Adrenal gland (tissue), 19 donors: ENCODE measurements at places on chromosomes 1 and 21. TPM values are rescaled to one million over a fixed set of nuclear protein-coding genes. Genes with fewer than 3 reads are reported as not detected.

The AMPD1 gene
- not detected for polyA plus RNA-seq

The TINAGL1 gene
- 89.5 TPM for polyA plus RNA-seq

The TNFRSF9 gene
- polyA plus RNA-seq, result 0.08 TPM

The FAM177B gene
- polyA plus RNA-seq, result 1.4 TPM

The DCDC2B gene
- polyA plus RNA-seq, result not detected

The CFH gene
- polyA plus RNA-seq, result 83.8 TPM

The SPRR2B gene
- not detected for polyA plus RNA-seq

The PPIAL4G gene
- polyA plus RNA-seq, result not detected
